Small intestine (tissue), 16 donors: ENCODE measurements at places on chromosomes 11 and 22. TPM values are rescaled to one million over a fixed set of nuclear protein-coding genes. Genes with fewer than 3 reads are reported as not detected.
A peak's percentile ranks its signal among the peaks of the same experiment; 100 is the strongest.

- no peak for DNase-seq
- H3K36me3 ChIP-seq, result no peaks in the 10 kb centered on the region
- H3K4me3 ChIP-seq, result no peak overlapping the region
- H3K27ac ChIP-seq, result no peak overlapping the region
- H3K4me1 ChIP-seq, result no peaks in the 10 kb centered on the region
- no peaks in the 10 kb centered on the region for H3K27me3 ChIP-seq
Observed at GRCh38 chr11:6574816-6575715, 28.4 kb downstream of the RRP8 start.

The FAM180B gene
- polyA plus RNA-seq, result not detected

The ASPHD2 gene
- 0.54 TPM for polyA plus RNA-seq

The MYBPC3 gene
- not detected for polyA plus RNA-seq

The CAVIN3 gene
- polyA plus RNA-seq, result 13.8 TPM

The OR4A16 gene
- not detected for polyA plus RNA-seq

DNA sequence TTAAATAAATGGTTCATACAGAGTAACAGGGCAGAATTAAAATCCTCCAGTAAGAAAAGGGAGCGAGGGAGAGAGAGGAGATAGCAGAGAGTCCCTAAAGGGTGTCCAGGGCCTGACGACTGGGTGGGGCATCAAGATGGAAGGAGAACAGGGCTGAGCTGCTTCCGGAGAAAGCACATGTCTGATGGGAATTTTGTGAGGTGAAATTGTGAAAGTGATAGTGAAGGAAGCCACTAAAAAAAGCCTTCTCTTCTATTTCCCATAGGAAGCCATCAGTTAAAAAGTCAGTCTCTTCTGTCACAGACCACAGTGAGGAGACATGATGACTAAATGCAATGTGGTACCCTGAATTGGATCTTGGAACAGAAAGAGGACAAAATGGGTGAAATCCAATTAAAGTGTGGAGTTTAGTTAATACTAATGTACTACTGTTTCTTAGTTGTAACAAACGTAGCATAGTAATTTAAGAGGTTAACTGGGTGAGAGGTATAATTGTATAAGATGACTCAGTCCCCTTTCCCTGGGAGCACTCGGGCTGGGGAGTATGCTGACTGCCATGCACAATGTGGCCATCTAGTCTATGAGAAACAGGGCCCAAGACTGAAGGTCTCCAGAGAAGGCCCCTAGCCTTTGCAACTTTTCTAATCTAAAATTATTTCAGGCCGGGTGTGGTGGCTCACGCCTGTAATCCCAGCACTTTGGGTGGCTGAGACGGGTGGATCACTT is 29.5 kb upstream of the FCHSD2 start:
- no peak for DNase-seq
- peaks cover 25% of the 10 kb centered on the region for H3K4me1 ChIP-seq
- H3K27ac ChIP-seq, result no peak overlapping the region
- H3K36me3 ChIP-seq, result no peaks in the 10 kb centered on the region
- H3K4me3 ChIP-seq, result no peak overlapping the region

DNA sequence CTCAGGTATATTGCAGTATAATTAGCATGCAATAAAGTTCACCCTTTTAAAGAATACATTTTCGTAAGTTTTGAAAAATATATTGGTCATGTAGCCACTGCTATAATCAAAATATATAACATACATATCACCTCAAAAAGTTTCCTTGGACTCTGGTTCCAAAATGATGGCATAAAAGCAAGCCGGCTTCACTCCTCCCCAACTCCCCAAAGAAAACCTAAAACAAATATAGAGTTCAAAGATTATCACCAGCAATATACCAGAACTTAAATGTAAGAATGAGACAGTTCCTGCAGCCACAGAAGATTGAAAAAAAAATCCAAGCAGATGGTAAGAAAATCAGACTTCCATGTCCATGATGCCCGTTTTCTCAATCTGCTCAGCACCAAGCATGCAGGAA is 104.3 kb downstream of the APIP start:
- DNase-seq, result no peak
- H3K27me3 ChIP-seq, result no peaks in the 10 kb centered on the region
- no peaks in the 10 kb centered on the region for H3K36me3 ChIP-seq
- no peak overlapping the region for H3K27ac ChIP-seq
- H3K4me1 ChIP-seq, result no peaks in the 10 kb centered on the region

GRCh38 chr22:30968015-30968923 is at the start of gene MORC2:
Gene MORC2 (minus strand): TSS chr22:30968774. CDS start chr22:30967889, 885 bp downstream.
- no peak for DNase-seq
- H3K4me3 ChIP-seq, result peak within 1 kb of the TSS; percentile 97
- H3K27ac ChIP-seq, result peak within 1 kb of the TSS; percentile 98

DNA sequence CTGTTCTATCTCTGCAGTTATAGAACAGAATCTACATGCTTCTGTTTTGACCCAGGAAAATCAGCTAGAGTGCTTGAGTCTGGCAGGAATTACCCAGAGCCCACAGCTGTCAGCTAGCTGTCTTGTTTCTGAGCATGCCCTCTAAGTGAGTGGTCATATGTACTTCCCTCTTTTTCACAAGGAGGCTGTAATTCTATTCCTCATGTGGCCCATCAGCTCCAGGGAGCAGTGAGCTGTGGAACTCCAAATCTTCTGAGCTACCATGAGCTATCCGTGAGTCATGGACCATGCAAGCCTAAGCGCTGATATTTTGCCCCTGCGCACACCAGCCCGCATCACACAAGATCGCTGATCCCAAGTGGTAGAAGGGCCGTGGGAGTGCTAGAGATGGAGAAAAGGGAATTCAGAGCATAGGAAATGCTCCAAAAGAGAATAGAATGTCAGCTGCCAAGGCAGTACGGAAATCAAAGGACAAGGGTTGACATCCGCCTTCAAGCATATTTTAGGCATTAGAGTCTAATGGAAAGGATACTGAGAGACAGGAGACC is 5.4 kb downstream of the FJX1 start:
- no peaks in the 10 kb centered on the region for H3K4me1 ChIP-seq
- H3K36me3 ChIP-seq, result no peaks in the 10 kb centered on the region
- DNase-seq, result no peak

The SCGB1D2 gene
- polyA plus RNA-seq, result not detected

DNA sequence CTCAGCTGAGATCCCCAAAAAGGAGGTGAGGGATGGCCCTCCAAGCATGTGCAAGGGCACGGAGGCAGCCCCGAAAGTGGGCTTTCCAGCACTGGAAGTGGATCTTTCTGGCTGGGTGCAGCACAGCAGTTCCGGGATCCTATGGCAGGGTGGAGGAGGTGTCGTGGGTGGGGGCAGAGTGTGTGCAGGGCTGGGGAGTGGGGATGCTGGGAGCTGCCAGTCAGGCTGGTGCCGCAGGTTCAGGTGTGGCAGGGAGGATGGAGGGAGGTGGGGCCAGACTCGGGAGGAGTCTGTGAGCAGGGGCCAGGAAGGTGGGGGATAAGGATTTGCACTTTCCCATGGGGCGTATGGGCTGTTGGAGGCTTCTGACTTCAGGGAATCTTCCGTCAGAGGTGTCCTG is 60.2 kb downstream of the CACNA1I start:
- no peak overlapping the region for H3K27ac ChIP-seq
- no peaks in the 10 kb centered on the region for H3K4me1 ChIP-seq
- no peaks in the 10 kb centered on the region for H3K27me3 ChIP-seq
- no peak for DNase-seq
- H3K4me3 ChIP-seq, result no peak overlapping the region
- no peaks in the 10 kb centered on the region for H3K36me3 ChIP-seq

DNA sequence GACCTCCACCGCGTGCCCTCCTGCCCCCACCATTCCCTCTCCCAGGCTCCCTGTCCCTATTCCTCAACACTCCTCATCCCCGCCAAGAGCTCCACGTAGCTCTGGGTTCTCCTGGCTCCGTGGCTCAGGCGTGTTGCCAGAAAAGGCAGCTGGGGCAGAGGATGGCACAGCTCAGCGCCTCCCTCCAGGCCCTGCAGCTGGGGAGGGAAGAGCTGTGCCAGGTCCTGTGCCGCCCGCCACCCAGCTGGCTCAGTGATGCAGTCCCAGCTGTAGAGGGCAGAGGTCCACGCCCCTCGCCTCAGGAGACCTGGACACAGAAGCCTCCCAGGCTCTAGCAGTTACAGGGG is 4.2 kb downstream of the ARHGAP1 start:
- H3K27ac ChIP-seq, result no peak overlapping the region
- H3K4me3 ChIP-seq, result no peak overlapping the region
- no peak for DNase-seq

- H3K27me3 ChIP-seq, result no peaks in the 10 kb centered on the region
- H3K36me3 ChIP-seq, result no peaks in the 10 kb centered on the region
- DNase-seq, result no peak
- H3K4me3 ChIP-seq, result no peak overlapping the region
- peaks cover 14% of the 10 kb centered on the region for H3K4me1 ChIP-seq
- no peak overlapping the region for H3K27ac ChIP-seq
Observed at GRCh38 chr11:46248289-46249102, 29.0 kb upstream of the CREB3L1 start.

The TNNI2 gene
- 7.8 TPM for polyA plus RNA-seq

- no peaks in the 10 kb centered on the region for H3K27me3 ChIP-seq
- H3K36me3 ChIP-seq, result no peaks in the 10 kb centered on the region
- no peak for DNase-seq
- no peak overlapping the region for H3K4me3 ChIP-seq
- no peak overlapping the region for H3K27ac ChIP-seq
Observed at GRCh38 chr11:10538924-10539323, 2.1 kb downstream of the RNF141 start.

- no peaks in the 10 kb centered on the region for H3K36me3 ChIP-seq
- DNase-seq, result no peak
- no peak overlapping the region for H3K4me3 ChIP-seq
- no peak overlapping the region for H3K27ac ChIP-seq
- no peaks in the 10 kb centered on the region for H3K4me1 ChIP-seq
Observed at GRCh38 chr22:21904250-21904789, 36.9 kb upstream of the MAPK1 start.

- H3K4me1 ChIP-seq, result peaks cover 6% of the 10 kb centered on the region
- DNase-seq, result peak; percentile 86
- H3K36me3 ChIP-seq, result no peaks in the 10 kb centered on the region
- H3K4me3 ChIP-seq, result no peak overlapping the region
- no peak overlapping the region for H3K27ac ChIP-seq
- no peaks in the 10 kb centered on the region for H3K27me3 ChIP-seq
Observed at GRCh38 chr11:110026858-110027626, 66.2 kb upstream of the ZC3H12C start.

- no peak for DNase-seq
- no peak overlapping the region for H3K4me3 ChIP-seq
- no peak overlapping the region for H3K27ac ChIP-seq
- H3K4me1 ChIP-seq, result no peaks in the 10 kb centered on the region
- no peaks in the 10 kb centered on the region for H3K27me3 ChIP-seq
Observed at GRCh38 chr11:67033661-67034166, 10.8 kb downstream of the SYT12 start.

GRCh38 chr11:16082095-16083055 is 274.0 kb downstream of the SOX6 start:
- no peak overlapping the region for H3K4me3 ChIP-seq
- no peak overlapping the region for H3K27ac ChIP-seq
- DNase-seq, result no peak
- H3K36me3 ChIP-seq, result peaks cover 5% of the 10 kb centered on the region

The SNRPD3 gene
- polyA plus RNA-seq, result 150 TPM

GRCh38 chr11:72741429-72741833 is 10.8 kb downstream of the ARAP1 start:
- H3K4me1 ChIP-seq, result peaks cover 10% of the 10 kb centered on the region
- no peaks in the 10 kb centered on the region for H3K27me3 ChIP-seq
- no peak overlapping the region for H3K4me3 ChIP-seq
- peak overlapping the region; percentile 24 for H3K27ac ChIP-seq
- no peaks in the 10 kb centered on the region for H3K36me3 ChIP-seq

DNA sequence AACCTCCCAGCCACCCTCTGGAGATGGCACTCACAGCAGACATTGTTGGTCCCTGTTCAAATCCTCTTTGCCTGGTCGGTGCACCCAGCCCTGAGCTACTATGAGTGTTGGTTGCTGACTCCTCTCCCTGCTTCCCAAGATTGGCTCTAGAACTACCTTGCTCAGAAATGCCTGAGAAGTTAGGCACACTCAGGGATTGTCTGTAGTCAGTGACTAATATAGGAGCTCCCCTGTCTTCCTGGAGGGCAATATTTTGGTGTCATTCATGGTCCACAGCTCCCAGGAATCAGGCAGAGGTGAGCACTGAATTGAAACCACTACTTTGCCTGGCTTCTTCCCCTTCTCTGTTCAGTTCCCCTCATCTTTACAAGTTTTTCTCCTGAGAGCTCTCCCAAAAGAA is 325.9 kb downstream of the MIAT start:
- no peaks in the 10 kb centered on the region for H3K36me3 ChIP-seq
- H3K4me3 ChIP-seq, result no peak overlapping the region
- peaks cover 6% of the 10 kb centered on the region for H3K27me3 ChIP-seq
- no peaks in the 10 kb centered on the region for H3K4me1 ChIP-seq

DNA sequence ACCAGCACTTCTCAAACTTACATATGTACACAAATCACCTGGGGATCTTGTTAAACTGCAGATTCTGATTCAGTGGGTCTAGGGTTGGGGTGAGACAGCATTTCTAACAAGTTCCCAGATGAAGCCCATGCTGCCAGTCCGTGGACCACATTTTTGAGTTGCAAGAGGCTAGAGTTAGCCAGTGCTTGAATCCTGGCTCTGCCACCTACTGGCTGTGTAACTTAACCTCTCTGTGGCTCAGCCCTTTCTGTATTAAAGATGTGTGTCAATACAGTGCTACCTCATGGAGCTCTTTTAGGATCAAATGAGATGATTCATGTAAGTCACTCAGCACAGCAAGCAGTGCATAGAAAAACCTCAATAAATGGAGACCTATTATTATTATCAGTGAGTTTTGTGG is 90.2 kb upstream of the ISX start:
- H3K36me3 ChIP-seq, result no peaks in the 10 kb centered on the region
- no peak for DNase-seq
- H3K4me3 ChIP-seq, result no peak overlapping the region

DNA sequence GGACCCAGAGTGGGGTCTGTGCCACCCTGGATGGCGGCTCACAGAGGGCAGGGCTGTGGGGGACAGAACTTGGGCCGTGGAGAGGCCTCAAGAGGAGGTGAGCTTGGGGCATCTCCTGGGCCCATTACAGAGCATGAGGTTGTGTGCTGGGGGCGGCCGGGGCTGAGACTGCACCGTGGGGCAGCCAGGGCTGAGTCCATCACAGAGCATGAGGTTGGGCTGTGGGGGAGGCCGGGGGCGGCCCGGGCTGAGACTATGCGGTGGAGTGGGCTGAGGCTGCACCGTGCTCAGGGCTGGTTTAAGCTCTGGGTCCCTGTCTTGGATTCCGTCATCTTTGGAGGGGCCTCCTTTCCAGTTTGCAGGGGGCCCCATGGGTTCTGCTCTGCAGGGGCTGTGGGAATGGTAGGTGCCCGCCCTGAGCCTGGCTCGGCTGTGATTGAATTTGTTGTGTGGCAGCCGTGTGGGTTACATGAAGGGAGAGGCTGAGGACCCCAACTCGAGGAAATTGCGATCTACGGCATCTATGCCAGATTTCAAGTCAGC is 38.1 kb upstream of the MUC5AC start:
- H3K36me3 ChIP-seq, result no peaks in the 10 kb centered on the region
- no peak overlapping the region for H3K4me3 ChIP-seq
- H3K4me1 ChIP-seq, result no peaks in the 10 kb centered on the region
- no peak overlapping the region for H3K27ac ChIP-seq
- H3K27me3 ChIP-seq, result no peaks in the 10 kb centered on the region
- DNase-seq, result no peak
